NCI-H748 treated with DMSO at 0.1 percent for 48 hours (cell line): ENCODE measurements at places on chromosomes 2 and 18.

DNA sequence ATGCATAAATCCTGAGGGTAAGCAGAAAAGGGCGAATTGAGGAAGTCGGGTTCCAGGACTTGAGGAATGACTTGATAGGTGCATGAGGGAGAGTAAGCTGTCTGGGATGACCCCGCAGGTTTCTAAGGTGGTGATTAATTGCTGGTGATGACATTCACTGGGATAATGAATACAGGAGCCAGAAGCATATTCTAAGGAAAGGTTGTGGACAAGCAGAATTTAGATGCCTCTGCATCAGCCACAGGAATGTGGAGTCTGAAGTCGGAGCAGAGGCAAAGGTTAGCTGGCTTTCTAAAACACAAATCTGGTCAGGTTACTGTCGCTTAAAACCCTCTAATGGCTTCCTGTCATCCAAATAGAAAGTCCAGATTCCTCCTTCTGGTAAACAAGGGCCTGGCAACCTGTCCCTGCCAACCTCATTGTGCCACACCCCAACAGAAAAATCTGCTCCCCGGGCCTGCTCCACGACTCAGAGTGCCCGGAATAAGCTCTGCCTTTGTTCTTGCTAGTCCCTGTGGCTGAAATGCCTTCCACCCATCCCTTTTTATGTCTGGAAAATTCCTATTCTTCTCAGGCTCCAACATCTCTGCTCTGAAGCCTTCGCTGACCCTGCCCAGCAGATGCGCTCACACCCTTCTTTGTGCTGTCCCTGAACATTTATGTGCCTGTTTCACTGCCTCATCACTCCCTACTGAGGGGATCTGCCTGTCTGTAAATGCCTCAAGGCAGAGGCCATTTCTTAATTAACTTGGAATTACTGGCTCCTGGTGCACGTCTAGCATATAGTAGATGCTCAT, 11.3 kb upstream of the TMEM214 start:
- no peak for DNase-seq

- no peak for DNase-seq
Measured at GRCh38 chr18:31983976-31984375, 34.6 kb upstream of the RNF125 start.

- DNase-seq, result no peak
Measured at GRCh38 chr2:112157472-112157871, 19.3 kb downstream of the FBLN7 start.

DNA sequence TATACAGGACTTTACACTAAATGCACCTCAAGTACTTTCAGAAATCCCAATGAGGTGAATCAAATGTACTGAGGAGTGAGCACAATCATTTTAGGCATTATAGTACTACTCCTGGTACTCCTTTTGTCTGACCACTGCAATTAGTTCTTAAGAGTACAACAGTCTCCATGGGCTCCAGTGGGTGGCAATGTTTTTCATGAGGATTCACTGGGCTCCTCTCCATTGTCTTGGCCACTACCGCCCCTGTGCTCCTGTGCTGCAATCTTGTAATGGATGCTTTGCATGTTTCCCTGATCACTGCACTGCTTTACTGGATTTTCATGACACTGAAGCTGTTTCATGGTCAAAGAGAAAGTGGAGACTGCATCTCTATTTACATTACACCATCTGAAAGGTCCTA, 268.5 kb upstream of the ZSWIM2 start:
- no peak for DNase-seq

GRCh38 chr2:196957442-196957841, 30.9 kb upstream of the PGAP1 start:
- no peak for DNase-seq

- no peak for DNase-seq
Measured at GRCh38 chr18:22175346-22175745, 6.0 kb downstream of the GATA6 start.

- no peak for DNase-seq
Measured at GRCh38 chr18:25453556-25454269, 101.7 kb upstream of the ZNF521 start.

DNA sequence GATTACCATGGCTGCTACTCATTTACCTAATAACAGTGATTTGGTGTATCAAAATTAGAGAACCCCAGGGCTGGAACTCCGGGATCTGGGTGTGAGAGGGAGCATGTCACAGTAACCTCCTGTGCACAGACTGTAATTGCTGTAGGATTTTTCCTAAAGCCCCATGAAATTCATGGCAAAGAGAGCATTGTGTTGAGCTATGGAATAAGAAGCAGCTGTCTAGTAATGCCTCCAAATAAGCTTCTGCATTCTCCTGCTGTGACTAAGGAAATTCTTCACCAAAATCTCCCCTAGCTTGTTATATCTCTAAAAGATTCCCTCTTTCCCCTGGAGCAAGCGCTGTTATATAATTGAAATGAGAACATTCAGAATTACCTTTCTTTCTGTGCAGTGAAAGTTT, 158.1 kb upstream of the SPATS2L start:
- DNase-seq, result no peak

- DNase-seq, result no peak
Measured at GRCh38 chr2:50241282-50241681, 790.6 kb downstream of the NRXN1 start.

- peak; percentile 87 for DNase-seq
Measured at GRCh38 chr2:178112202-178113152, at the start of gene RBM45. Gene RBM45, plus strand, starts transcription at chr2:178112437. Its CDS starts 110 bp downstream, at chr2:178112547.

DNA sequence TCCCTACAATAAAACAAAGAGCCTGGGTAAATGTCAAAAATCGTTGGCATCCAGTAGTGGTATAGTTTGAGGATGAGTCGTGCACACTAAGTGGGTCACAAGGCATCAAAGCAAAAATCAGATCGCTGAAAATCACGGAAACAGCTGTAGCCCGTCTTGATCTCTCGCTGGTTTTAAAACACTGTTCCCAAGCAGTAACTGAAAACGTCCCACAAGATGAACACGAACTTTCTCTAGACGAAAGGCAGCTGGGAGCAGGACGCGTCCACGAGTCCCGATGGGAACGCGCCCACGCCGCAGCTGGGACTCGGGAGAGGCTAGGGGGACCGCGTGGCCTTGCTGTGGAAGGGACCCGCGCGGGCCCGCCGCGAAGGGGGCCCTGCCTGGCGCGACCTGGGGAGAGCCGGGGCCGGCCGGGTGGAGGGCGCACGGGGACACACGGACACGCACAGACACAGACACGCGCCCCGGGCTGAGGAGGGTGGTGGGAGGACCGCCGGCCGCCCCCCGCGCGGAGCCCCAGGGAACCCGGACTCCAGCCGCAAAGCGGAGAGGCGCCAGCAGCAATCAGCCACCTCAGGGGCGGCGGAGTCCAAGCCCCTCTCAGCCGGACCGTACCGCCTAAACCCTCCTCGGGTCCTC, 651 bp downstream of the STK17B start:
- DNase-seq, result peak; percentile 26

DNA sequence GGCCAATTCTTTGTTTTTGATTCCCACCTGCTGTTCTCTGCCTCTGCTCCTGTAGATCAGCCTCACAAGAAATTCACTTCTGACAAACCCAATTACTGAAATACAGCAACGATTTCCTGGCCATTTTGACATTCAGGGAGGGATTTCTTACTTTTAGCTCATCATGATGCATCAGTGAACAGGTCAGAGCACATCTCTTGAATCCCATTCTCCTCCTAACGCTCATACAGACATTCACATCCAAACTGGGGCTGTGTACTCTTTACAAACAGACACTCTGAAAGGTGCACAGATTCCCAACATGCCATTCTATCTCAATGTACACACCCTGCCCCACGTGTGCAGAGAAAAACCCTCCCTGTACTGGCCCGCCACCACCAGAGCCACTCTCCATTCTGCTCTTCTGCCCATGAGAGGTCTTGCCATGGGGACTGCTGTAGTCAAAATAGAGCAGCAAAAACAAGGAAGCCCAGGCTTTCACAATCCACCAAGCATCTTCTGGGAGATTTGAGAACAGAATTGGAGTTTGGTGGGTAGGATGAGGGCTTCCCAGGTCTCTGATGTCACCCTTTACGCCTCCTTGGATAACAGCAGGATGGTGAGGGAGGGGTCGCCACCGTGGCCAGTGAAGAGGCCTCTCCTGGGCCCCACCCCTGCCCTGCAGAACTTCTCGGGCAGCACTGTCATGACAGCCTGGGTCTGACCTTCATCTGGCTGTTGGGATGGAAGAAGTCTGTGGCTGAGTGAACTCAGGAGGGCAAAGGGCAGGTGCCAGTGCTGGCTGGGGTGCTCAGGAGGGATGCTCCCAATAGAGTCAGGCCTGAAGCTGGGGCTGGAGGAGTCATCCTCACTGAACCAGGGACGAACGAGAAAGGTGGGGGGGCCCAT, 41.9 kb upstream of the ZFP36L2 start:
- no peak for DNase-seq

DNA sequence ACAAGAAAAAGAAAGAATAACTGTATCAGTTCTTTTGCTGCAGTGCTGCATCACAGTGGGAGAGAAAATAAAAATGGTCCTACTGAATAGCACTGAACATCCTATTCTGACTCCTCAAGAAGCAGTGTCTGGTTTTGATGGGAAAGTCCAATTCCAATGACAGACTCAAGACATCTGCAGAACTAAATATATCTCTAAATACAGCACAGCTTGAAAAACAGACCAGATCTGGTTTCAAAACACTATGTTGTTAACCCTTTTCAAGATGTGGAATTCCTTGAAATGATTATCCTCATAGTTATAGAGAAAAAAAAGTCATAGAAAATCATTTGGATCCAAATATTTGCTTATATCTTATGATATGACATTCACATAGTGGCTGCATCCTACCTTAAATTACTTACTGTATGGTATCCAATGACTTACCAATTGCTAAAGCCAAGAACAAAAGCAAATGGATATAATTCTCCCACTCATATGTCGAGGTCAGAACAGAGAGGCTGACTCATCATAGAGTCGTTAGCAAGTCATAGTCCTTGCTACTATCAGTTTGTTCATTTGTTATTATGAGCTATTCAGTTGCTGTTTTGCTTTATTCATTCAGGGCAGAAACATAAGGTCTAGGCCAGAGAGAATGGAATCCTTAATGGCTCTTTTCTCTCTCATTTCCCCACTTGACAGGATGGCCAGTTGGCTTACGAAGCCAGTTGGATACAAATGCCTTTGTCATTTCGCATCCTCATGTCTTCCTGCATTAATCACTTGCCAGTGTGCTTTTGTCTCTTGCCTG, 62.5 kb upstream of the ACVR2A start:
- no peak for DNase-seq

DNA sequence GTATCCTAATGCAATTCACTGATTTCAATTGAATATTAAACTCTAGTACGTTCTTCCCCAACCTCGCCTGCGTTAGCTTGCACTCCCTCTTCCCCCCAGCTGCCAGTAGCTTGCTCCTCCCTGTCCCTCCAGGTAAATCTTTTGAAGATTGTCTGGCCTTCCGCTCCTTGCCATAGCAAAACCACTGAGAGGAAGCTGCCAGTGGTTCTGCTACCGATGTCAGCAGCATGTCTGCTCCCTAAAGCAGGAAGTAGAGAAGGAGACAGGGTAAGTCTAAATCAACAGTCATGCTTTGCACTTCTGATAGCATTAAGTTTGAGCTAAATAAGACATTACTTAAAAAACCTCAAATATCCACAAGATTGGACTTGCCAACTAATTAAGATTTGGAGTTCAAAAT, 89.1 kb downstream of the SCN2A start:
- no peak for DNase-seq

- no peak for DNase-seq
Measured at GRCh38 chr2:192029089-192029488, 165.6 kb downstream of the TMEFF2 start.

GRCh38 chr2:3192920-3193319, 184.7 kb downstream of the EIPR1 start:
- DNase-seq, result no peak

DNA sequence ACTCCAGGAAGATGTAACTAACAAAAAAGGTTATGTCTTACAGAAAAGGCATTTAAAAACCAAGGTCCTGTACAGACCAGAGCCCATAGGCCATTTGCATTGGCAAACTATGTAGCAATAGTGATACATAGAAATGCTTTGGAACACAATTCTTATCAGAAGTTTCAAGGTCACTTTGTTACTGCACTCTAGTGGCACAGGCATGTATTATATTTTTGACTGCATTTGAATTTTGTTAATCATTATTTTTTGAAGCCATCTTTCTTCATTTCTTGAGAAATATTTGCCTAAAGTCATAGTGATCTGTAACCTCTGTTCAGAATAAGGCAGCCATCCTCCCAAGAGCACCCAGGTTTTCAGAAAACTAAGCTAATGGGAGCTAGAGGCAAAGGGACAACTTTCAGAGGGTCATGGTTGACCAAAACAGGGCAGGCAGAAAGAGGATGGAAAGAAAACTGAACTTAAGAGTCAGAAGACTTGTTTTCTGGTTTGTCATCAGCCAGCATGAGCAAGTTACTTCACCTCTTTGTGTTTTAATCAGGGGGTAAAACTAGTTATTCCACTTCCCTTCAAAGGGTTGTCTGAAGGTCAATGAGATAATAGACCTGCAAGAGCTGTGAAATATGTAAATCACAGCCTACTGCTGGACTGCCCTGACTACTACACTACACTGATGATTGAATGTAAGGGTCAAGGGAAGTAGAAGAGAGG, 41.5 kb downstream of the SLC38A11 start:
- peak; percentile 38 for DNase-seq

- DNase-seq, result no peak
Measured at GRCh38 chr2:16196687-16197503, 256.5 kb downstream of the MYCN start.

DNA sequence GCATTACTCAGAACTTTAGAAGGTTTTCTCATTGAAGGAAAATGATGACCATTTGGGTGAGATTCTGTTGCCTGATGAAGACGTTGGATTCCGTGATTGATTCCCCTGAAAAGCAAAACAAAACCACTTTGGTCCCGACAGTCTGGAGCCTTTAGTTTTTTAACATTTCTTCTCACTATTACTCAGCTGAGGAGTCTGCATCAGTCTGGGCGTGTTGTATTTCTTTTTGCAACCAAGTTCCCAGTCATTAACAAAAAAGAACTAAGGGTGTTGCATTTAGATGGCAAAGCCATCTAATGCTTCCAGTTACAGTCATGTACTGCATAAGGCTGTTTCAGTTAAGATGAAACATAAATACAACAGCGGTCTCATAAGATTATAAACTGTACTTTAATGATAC, 343.1 kb upstream of the CDH2 start:
- DNase-seq, result no peak

DNA sequence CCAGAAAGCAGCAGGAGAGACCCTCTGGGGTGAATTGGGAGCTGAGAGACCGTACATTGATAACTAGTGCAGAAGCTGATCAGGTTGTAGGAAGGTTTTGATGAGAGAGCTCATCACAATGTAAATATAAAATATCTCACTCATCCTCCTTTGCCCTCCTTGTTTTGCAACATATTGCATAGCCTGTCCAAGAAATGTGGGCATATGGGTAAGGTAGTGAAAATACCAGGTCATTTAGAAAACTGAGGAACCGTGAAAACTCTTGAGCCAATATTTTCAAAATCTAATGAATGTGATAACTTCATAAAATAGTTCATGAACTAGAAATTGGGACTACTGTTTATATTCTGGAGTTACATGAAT, 31.4 kb downstream of the C18orf54 start:
- no peak for DNase-seq

DNA sequence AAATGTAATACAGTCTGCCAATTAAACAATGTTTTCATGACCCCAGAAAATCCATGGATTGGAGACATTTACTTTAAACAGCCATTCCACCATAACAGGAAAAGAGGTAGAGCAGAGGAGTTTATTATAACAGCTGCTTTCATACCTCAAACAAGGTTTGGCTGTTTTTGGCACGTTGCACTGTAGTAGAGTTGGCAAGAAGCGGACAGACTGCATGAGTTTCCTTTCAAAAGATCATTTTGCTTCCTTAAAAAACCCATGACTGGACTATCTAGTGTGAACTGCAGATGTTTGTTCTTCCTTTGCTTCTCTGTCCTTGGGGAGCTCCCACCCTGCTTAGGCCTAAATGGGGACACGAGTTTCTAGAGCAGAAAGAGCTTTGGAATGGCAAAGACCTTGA, 108.5 kb upstream of the THOC1 start:
- DNase-seq, result no peak

- no peak for DNase-seq
Measured at GRCh38 chr2:216108310-216108966, 710 bp upstream of the XRCC5 start.
